ENCODE measurements at places on chromosomes 7 and 10.

DNA sequence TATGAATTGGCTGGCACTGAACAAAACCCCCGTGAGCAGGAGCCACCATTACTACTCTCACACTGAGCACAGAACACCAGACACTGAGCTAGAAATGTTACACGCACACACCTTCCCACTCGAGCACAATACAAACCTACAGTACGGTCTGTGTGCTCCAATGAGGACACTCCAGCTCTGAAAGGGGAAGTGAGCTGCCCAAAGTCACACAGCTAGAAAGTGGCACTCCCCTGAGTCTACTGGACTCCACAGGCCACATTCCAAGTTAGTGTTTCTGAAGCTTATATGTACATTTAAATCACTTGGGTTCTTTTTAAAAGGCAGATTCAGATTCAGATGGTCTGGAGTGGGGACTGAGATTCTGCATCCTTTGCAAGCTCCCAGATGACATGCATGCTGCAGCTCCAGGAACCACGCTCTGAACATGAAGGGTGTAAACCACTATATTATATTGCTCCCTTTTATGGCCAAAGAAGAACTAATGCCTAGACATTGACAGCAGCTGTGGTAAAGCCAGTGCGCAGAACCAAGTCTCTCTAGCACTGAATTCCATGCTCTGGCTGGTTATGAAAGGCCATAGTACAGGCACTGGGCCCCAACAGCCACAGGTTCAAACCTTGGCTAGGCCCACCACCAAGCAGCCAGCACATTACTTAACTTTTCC, 77.1 kb downstream of the FRMPD2 start:
- no peak for DNase-seq

DNA sequence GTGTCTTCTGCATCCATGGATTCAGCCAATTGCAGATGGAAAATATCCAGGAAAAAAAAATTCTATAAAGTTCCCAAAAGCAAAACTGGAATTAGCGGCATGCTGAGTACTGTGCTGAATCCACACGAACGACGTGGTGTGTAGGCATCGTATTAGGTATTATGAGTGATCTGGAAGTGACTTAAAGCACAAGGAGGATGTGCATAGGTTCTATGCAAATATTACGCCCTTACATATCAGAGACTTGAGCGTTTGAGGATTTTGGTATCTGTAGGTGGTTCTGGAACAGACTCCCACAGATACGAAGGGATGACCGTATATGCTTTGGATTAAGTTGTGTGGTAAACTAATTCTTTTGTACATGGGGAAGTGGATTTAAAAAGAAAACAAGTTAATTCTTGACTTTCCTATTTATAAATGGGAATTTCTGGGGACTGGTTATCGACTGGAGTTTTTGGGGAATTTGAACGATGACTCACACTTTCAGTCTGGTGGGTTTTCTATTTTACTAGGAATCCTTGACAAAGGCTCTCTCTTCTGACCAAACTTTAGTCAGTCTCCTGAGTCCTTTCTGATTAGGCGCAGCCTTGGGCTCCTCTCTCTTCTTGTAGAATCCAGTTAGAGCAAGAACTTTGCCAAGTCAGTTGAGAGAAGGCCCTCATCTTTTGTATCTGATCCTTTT, 5.4 kb upstream of the NUB1 start:
- no peak for DNase-seq

GRCh38 chr7:128167042-128167701, 73.9 kb upstream of the LEP start:
- DNase-seq = peak; percentile 72

- DNase-seq = no peak
Observed at GRCh38 chr10:81944609-81945008, 69.6 kb downstream of the NRG3 start.

- DNase-seq = no peak
Observed at GRCh38 chr7:131090188-131090587, 237.5 kb upstream of the MKLN1 start.

- DNase-seq = peak; percentile 76
Observed at GRCh38 chr10:76086761-76087639, 655.6 kb downstream of the LRMDA start.

DNA sequence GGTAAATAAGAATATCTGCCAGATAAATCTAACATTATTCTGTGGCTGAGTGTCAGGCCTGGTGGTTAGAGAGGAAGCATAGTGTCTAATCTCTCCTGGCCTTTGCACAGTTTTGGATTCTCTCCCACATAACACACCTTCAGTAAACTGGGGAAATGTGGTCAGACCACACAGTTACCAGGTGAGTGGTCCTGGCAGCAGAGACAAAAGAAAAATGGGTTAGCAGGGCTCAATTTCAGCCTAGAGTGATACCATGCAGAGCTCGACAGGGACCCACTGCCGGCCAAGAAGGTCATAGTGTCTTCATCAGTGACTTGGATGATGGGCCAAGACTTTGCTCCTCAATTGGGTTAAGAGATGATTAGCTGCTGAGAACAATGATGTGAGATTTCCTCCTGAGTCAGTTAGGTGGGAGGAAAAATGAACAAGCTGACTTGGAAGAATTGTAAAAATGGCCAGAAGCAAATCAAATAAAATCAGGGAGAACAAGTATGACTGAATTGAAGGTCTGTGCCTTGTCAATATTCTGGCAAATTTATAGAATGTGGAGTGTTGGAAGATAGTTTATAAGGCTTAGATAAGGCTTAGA, 69.2 kb upstream of the EFCAB10 start:
- no peak for DNase-seq

DNA sequence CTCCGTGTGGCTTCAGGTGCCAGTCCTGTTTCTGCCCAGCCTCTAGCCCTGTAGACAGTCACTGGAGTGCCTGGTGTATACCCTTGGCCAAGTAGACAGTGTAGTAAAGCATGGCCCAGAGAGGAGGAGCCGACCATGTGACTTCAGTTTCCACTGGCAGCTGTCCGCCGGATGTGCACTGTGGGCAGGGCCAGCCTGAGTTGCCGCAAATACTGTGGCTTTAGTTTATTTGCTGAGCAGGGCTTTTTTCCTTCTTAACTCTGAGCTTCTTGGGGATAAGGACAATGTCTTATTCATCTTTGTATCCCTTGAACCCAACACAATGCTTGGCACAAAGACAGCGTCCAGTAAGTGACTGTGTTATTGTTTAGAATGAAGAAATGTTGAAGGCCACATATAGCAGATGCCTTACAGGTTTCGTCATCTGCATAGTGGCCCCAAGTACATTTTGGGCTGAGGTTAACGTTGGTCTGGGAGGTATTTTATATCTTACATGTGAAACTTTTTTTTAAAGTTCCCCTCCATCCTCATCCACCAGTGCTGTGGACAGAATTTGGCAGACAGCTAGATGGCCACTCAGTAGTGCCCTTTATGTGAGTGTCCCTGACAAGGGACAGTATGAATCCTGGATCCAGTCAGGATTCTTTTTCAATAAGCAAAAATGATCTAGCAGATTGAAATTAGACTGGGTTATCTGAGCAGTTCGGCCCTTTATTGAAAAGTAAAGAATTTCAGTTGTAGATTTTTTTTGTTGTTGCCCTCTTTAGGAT, 40.6 kb downstream of the CYP17A1 start:
- no peak for DNase-seq

- DNase-seq = no peak
Observed at GRCh38 chr10:62578301-62578700, 204.1 kb downstream of the ZNF365 start.

GRCh38 chr7:17472518-17472917, 174.1 kb downstream of the AHR start:
- DNase-seq = no peak

DNA sequence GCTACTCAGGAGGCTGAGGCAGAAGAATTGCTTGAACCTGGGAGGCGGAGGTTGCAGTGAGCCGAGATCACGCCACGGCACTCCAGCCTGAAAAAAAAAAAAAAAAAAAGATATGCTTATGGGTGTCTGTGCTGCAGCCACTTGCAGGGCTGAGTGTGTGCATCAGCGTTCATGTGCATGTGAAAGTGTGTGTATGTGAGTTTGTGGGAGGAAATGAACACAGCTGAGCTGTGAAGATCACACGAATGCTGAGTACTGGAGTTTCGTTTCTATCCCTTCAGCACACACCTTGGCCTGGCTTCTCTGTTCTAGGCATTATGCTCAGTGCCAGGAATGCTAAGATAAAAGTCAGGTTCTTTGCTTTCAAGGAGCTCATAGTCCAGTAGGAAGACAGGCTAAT, 12.0 kb upstream of the SVOPL start:
- DNase-seq = no peak

- no peak for DNase-seq
Observed at GRCh38 chr7:46209611-46210388, 288.7 kb upstream of the IGFBP3 start.

DNA sequence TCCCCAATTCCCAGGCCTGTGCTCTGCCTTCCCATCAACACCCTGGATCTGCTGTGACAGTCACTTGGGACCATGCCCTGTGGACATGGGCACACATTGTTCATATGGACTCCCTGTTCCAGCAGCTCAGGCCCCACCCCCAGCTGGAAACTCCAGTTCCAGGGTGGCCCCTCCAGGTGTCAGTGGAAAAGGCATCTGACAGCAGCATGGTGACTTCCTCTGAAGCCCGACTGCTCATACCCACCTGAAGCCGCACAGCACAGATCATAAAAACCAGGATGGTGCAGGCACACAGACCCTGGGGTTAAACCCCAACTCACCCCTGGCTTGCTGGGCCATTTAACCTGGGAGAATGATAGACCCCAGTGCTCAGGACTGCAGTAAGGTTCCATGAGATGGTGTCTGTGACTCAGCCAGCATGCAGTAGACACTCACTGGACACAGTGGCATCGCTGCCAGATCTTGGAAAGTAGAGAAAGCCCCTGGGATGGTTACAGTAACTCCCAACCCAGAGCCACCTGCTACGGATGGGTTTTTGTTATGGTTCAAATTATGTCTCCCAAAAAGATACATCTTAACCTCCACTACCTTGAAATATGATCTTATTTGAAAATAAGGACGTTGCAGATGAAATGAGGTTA, 72.6 kb upstream of the NANOS1 start:
- DNase-seq = no peak

- no peak for DNase-seq
Observed at GRCh38 chr10:11743461-11744338, 1.5 kb downstream of the ECHDC3 start.

GRCh38 chr10:86167762-86168128, 198.8 kb downstream of the GRID1 start:
- no peak for DNase-seq

- no peak for DNase-seq
Observed at GRCh38 chr7:44639671-44640321, 33.4 kb downstream of the OGDH start.

GRCh38 chr7:112515989-112516388, 35.2 kb downstream of the LSMEM1 start:
- no peak for DNase-seq

DNA sequence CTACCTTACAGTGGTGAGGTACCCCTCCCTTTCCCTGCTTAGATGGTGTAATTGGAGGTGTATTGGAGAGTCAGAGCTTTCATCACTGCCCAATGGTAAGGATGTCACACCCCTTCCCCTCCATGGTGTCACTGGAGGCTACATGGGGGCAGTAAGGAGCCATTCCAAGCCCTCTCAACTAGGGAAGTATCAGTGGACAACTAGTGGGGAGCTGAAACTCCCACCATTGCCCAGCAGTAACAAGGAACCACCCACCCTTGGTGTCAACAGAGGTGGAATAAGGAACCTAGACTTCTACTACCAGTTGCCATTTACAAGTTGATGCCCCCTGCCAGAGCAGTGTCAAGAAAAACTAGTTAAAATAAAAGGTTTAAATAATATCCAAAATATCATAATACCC, 2.8 kb upstream of the HIBADH start:
- DNase-seq = no peak

DNA sequence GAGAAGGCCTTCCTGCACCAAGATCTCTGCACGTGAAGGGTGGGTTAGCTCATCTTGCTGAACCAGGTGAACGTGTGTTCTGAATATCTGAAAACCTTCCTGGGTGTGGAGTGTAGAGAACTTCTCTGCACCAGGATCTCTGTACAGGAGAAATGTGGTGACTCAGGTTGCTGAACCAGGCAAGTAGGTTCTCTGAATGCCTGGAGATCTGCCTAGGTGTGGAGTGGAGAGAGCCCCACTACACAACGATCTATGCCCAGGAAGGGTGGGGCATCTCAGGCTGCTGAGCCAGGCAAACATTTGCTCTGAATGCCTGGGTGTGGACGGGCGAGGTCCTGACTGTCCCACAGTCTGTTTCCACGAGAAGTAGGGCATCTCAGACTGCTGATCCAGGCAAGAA, 1002.3 kb upstream of the KCND2 start:
- DNase-seq = no peak

DNA sequence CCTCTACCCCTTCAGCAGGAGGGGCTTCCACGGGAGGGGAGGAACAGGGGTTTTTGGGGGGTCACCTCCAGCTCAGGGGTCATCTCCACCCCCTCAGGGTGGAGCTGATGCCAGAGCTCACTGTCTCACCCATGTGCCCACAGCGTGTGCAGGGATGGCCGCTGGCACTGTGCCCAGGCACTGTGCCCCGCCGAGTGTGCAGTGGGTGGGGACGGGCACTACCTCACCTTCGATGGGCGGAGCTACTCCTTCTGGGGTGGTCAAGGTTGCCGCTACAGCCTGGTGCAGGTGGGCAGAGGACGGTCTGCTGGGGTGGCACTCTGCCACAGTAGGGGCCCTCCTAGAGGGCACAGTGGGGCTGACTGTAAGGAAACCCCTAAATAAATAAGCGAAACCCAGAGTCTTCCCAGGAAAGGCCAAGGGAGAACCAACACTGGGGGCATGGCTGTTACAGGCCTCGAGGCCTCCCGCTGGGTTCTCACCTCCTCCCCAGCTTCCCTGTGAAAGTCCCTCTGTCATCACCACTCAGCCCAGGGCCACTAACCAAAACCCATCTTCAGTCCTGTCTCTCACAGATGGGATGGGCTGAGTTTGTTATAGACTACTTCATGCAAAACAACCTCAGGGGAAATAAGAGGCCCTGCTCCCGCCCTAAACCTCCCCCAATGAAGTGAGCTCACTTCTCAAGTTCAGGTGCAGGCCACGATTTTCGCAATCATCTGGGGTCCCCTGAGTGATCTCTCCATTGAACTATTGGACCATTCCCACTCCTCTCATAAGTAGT, 7.4 kb upstream of the ZNF467 start:
- DNase-seq = no peak

- no peak for DNase-seq
Observed at GRCh38 chr7:10537764-10538163, 435.9 kb upstream of the PHF14 start.

- no peak for DNase-seq
Observed at GRCh38 chr7:71216211-71216610, 84.3 kb downstream of the GALNT17 start.

DNA sequence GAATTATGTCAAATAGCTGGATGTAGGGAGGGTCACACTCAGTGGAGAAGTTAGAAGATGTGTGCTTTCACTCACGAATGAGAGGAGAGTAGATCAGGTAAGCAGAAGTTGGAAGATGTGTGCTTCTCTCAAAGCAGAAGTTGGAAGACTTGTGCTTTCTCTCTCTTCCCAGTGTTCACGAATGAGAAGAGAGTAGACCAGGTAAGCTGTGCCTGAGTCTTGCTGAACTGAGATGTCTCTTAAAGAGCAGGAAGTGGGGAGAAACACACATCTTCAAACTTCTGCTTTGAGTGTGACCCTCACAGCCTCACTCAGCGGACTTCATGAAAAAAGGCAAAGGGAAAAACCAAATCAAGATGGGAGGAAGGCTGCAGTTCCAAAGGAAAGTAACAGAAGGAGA, 7.0 kb upstream of the TMEM243 start:
- no peak for DNase-seq

- DNase-seq = no peak
Observed at GRCh38 chr7:108629651-108630400, 60.2 kb downstream of the DNAJB9 start.

- no peak for DNase-seq
Observed at GRCh38 chr10:133184591-133185244, 24.7 kb downstream of the KNDC1 start.

Data from HEK293T (cell line).